Activated CD4-positive, CD25-positive, alpha-beta regulatory T cell treated with anti-CD3 and anti-CD28 coated beads, Interleukin-2, amount 50 U/mL, for 72 hours (primary cell): ENCODE measurements at places on chromosomes 3 and 15.

- no peak for DNase-seq
Observed at GRCh38 chr3:99716463-99716995, 78.1 kb downstream of the COL8A1 start.

DNA sequence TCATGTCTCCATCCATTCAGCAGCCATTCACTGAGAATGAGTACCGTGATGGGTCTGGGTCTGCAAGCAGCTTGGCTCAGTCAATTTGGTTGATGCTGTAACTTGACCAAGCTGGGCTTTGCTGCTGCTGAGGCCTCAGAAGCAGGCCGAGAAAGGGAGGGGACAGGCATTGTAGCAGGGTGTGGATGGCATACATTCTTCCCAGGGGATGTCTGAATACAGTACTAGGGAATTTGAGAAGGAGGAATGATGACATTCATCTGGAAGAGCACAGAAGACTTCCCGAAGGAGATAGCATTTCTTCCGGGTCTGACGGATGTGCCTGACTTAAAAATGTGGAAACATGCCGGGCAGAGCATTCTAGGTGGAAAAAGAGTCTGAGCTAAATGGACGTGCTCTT is 105.3 kb upstream of the ADPGK start:
- DNase-seq: no peak

DNA sequence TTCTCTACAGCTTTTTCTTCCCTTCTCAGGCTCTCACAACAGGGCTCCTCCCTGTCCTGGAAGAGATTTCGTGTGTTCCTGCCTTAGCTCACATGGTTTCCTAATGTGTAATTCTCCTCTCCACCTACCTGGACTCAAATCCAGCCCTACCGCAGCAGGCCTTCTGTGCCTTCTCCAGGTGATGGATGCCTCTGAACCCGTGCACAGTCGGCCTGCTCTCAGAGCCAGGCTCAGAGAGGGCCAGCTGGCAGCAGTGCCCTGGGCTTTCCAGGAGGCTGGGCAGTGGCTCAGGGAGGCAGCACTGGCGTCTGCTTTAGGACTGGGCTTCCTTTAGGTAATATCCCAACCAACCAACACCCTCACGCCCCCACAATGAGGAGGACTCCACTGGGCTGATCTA is 123.2 kb upstream of the TMC3 start:
- no peak for DNase-seq

- no peak for DNase-seq
Observed at GRCh38 chr15:38066612-38067011, 132.2 kb downstream of the TMCO5A start.

GRCh38 chr3:46835054-46835453 is 28.2 kb downstream of the MYL3 start:
- DNase-seq: no peak

DNA sequence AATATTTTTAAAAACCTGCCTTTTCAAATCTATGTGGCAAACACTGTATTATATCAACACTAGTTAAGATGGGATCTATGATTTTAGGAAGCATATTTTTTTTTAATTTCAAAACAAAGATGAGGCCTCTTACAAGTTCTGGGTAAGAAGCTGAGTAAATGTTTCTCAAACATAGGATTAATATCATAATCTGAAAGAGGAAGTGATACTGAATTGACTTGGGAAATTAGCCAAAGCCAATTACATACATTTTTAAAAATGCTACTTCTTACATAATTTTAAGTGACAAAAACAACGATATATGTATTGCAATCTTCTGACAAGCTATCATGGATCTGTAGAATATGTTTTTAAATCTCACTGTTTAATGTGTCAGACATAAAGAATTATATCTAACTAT is 135.1 kb upstream of the UBP1 start:
- DNase-seq: no peak

DNA sequence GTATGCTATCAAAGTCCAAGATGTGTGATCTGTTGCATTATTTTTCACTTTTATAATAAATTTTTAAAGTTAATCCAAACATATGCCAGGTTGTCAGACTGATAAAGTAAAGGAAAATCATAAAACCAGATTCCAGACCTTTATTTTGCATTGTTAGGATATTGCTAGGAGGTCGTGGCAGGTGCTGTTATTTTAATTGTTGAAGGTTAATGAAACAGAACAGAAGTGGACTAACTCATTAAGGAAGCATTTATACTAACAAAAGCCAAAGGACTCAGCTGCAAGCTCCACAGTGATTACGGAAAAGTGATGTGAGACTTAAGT is 63.1 kb downstream of the DCLK3 start:
- no peak for DNase-seq

- no peak for DNase-seq
Observed at GRCh38 chr3:45774581-45775521, 21.5 kb downstream of the SLC6A20 start.

DNA sequence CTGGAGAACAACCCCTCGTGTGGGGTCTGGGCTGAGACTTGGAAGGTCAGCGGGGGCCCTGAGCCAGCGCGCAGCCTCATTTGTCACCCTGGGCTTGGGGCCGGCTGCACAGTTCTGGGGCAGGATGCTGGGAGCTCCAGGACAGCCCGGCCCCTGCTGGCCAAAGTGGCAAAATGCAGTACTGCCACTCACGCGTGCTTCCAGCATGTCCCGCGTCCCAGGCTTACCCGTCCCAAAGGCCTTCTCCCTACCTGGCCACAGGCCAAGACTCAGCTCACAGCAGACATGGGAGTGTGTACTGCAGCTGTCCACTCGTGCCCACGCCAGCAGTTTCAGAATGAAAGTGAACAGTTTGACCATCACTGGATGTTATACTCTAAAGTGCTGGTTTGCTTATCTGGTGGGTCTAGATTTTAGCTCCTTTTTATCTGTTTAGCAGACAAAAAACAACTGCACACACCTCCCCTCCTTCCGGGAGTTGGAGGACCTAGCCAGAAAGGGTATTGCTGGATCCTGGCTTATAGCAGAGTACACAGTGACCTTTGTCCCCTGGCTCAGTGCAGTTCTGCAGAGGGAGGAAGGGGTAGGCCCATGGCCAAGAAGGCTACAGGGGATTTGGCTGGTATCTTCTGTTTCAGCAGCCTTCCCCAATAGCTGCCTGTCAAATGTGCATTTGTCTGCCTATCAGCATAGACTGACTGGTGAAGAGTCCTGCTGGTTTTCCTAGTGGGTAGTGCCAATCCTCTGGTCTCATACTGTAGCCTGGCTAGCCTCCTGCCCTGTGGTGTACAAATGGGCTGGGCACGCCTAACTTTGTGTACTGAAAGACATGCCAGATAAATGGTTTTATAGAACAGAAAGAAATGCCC is 23.2 kb upstream of the IP6K2 start:
- peak; percentile 51 for DNase-seq

- no peak for DNase-seq
Observed at GRCh38 chr3:183638101-183638852, 2.9 kb downstream of the KLHL24 start.

GRCh38 chr3:168884353-168884903 is 779.1 kb downstream of the MECOM start:
- no peak for DNase-seq

DNA sequence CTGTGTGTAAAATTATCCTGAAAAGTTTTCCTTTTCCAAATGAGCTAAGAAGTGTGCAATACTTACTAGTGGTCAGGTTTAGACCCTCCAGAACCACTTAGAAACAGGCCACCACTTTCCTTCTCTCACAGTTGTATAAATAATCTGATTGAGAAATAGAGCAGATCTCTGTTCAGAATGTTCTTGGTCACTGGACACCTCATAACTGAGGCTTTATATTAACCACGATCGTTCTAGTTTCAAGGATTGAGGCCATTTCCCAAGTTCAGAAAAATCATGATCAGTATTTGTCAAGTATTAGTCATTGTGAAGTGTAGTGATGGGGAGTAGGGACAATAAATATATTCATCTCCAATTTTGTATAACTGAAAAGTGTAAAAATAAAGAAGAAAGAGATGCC is 1.0 kb upstream of the MAP3K13 start:
- no peak for DNase-seq

DNA sequence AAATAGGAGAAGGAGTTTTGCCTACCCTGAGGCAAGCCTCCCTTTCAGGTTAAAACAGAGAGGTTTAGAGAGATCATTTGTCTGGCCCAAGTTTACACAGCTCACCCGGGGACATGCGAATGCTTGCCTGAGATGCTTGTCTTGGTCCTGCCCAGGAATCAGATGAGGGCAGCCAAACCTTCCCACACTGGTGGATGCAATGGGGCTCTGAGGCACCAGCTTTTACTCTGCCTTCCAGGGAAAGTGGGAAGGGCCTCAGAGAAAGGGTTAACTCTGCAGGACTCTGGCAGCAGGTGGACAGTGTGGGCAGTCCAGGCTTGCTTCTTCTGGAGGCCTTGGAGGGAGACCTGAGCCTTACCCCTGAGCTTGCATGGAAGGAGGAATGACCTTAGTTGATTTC is 90.0 kb downstream of the LRRK1 start:
- DNase-seq: no peak

DNA sequence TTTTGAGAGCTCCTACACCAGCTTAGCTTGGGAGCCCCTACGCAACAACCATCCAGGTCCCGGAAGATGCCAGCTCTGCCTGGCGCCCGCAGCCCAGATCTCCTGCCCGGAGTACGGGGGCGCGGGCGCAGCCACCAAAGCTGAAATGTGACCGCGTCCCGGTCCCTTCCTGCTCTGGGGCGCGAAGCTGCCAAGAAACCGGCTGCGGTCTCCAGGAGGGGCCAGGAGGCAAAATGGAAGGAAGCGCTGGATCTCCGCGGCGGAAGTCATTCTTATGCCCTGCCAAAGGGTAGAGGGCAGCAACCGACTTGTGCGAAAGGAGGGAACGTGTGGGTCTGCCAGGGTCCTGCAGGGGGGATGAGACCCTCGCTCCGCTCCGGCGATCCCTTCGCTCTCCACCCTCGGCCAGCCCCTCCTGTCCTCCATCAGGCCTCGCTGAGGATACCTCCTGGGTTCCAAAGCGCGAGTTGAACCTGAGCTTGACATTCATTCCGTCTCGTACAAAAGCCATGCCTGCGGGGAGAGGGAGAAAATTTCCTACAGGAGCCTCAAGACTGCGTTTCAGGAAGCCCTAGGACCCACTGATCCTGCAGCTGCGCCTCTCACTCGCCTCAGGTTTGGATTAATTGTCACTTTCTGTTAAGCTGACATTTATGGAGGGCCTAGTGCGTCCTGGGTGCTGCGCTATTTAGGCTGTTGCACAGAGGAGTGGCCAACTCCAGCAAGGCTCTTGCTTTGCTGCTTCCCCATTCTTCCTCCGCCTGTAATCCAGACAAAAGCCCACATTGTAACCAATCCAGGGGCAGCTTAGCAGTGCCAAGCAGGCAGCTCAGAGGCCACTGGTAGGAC is 98.3 kb upstream of the VGLL3 start:
- no peak for DNase-seq

DNA sequence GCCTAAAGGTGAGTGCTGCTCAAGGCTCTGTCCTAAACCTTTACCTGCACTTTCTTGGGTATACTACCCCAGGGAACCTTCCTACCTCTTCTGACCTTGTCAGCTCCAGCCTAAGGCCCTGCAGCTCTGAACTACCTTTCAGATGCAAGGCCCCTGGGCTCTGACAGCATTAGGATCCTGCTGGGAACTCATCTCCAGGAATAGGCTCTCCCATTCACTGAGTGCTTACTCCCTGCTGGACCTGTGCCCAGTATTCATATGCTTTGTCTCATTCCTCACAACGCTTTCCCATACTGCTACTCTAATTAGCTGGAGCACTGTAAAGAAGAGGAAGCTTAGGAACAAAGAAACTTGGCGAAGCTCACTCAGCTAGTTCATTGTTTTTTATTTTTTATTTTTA is 53.8 kb upstream of the RAB6B start:
- no peak for DNase-seq

GRCh38 chr3:120596853-120597223 is 702 bp downstream of the NDUFB4 start:
- no peak for DNase-seq

- no peak for DNase-seq
Observed at GRCh38 chr3:40211579-40211978, 97.9 kb upstream of the EIF1B start.

DNA sequence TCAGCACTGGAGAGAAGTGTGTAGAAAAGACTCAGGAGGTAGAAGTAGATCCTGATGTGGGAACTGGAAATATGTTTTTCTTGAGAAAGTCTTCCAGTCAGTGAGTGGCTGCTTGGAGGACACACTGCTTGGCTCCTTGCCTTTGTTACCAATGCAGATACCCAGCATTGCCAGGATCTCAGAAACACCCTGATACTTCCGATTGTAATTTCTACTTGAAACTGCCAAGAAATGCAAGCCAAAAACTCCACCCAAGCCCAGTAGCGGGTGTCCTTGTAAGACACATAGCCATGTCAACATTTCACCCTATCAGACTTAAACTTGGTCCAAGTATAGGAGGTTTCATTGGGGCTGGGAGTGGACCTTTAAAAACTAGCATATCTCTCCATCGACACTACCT is 141.8 kb downstream of the ALDH1A2 start:
- DNase-seq: no peak

DNA sequence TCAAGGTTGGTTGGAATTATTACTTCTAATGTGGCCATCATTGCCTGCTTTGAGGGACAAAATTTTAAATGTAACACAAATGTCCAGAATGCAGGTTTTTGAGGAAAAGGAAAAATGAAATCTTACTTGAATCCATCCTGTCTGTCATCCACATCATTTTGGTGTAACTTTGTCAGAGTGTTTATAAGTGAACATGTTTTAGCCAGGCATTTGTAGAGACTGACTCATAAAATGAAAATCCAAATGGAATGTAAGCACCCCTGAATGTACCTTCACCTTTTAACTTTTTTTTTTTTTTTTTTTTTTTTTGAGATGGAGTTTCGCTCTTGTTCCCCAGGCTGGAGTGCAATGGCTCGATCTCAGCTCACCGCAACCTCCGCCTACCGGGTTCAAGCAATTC is 141.8 kb upstream of the BNIP2 start:
- DNase-seq: no peak

- no peak for DNase-seq
Observed at GRCh38 chr3:196274585-196274984, 12.9 kb downstream of the PCYT1A start.

GRCh38 chr3:159854500-159855124 is 134.0 kb upstream of the IL12A start:
- no peak for DNase-seq

GRCh38 chr15:101608201-101608600 is 44.0 kb downstream of the TM2D3 start:
- DNase-seq: no peak

GRCh38 chr3:19149368-19149767 is 1.1 kb downstream of the KCNH8 start:
- no peak for DNase-seq
